ENCODE measurements at places on chromosomes 5 and 9. TPM values are rescaled to one million over a fixed set of nuclear protein-coding genes. Genes with fewer than 3 reads are reported as not detected.

The SNX2 gene
- total RNA-seq, result 44.8 TPM

The TLR4 gene
- 5.0 TPM for total RNA-seq

The SPDL1 gene
- total RNA-seq, result 3.2 TPM

- DNase-seq, result no peak
Measured at GRCh38 chr9:131951905-131952304, 127.8 kb downstream of the MED27 start.

- no peak for DNase-seq
Measured at GRCh38 chr5:143892271-143892670, 80.3 kb downstream of the HMHB1 start.

The LCP2 gene
- total RNA-seq, result 5.7 TPM

The JADE2 gene
- total RNA-seq, result 68.1 TPM

DNA sequence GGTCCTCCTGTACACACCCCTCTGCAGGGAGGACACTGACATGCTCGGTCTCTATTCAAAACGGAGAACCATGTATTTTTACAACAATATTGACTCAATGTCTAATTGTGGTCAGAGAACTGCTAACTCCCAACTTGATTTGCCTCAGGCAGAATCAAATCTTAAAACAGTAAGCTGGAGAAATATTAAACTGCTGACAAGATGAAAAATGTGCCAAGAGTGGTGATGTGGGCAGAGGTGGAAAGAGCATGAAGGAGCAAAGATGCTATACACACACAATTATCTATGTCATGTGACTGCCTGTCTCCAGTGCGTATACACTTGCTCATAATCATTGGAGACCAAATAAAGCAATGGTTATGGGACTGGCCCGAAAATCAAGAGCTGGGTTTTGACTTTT lies 556.1 kb upstream of the ZNF608 start:
- no peak for DNase-seq

The LECT2 gene
- total RNA-seq, result not detected

DNA sequence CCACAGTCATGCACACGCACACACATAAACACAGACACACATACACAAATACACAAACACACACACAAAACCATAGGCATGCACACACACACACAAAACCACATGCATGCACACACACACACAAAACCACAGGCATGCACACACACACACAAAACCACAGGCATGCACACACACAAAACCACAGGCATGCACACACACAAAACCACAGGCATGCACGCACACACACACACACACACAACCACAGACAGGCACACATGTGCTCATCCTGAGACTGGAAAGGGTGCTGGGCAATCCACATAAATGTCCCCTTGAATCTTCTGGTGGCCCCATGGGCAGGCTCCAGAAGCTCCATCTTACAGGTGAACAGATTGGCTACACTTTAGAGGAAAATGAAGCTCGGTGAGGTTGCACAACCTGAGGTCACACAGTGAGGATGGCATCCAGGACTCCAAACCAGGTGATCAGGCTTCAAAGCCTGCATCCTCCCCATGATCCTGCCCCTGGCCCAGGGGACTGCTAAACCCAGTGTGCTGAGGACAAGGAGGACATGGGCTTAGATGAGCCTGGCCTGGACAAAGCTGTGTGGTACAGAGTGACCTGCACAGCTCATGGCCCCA lies 144.8 kb downstream of the GADD45G start:
- no peak for DNase-seq

DNA sequence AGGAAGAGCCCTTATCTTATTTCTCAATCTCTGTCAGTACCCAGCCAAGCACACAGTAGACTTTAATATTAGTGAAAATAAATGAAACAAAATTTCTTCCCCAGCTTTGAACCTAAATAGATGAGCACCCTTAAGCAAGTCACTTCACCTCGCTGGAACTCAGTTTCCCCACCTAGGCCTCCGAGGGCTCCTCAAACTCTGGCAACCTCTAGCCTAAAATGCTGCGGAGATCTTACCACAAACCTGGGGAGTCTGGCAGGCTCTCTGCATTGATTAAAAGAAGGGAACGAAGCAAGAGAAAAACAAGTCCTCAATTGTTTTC lies 326 bp downstream of the RIGI start:
- DNase-seq, result no peak

The INIP gene
- total RNA-seq, result 18.3 TPM

DNA sequence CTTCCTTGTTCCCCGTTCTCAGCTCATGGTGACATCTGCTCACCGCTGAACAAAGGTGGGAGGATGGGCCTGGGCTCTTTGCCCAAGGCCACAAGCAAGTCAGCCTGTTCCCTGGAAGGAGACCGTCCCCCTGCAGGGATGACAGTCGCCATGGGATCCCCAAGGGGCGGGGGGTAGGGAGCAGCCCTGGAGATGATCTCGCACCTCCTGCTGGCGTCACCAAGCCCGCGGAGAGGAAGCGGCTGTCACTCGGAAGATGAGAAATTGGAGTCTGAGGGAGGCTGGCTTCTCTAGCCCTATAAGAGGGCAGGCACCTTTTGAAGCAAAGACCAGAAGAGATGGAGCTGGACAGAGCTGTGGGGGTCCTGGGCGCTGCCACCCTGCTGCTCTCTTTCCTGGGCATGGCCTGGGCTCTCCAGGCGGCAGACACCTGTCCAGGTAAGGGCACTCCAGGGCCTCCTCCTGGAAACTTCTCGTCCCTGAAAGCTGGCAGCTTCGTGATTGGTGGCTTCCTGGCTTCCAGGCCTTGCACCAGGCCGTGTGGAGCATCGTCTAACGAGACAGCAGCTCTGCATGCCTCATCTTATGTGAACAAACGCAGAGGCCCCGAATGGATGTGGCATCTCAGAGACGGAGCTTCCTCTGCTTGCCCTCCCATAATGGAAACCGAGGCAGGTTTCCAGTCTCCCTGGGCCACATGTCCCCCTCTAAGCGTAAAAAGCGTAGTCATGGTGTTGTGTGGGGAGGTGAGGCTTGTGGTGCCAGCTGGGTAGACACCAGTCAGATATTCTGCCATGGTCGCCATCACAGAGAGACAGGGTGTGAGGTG lies at the start of gene FCN2:
FCN2 (plus strand) TSS at position 327 of the 829 bp plus-strand sequence; CDS start at position 339, 12 bp downstream.
- DNase-seq, result no peak

DNA sequence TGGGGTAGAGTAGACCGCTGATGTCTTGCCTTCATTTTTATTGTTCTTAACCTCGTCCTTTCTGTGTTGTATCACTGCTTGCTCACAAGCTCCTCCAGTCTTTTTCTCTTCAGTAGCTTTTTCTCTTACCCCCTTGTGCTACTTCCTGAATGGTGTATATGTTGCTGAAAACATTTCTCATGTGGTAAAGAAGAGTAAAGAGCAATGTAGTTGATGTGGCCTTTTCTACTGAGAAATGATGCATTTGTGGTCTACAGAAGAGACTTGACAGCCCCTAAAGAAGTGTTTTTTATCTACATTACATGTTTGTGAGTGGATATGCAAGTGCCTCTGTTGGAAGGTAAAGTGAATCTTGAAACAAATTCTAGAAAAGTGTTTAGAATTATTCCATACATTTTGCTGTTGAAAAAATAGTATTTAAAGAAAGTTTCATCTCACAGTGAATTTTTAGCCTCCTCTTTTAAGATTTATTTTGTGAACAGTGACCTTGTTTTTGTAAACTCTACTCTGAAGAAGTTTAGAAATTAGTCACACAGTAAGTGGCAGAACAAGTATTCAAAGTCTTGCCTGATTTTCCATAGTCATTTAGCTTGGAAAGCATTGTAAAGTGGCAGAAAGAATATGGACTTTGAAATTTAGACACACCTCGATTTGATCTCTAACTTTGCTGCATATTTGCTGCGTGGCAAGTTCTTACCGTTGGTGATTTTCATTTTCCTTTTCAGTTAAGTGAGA lies 17.4 kb downstream of the CDC42SE2 start:
- DNase-seq, result no peak

- no peak for DNase-seq
Measured at GRCh38 chr5:167785901-167786300, 505.5 kb upstream of the WWC1 start.

- no peak for DNase-seq
Measured at GRCh38 chr5:158565017-158565789, 534.5 kb downstream of the EBF1 start.

DNA sequence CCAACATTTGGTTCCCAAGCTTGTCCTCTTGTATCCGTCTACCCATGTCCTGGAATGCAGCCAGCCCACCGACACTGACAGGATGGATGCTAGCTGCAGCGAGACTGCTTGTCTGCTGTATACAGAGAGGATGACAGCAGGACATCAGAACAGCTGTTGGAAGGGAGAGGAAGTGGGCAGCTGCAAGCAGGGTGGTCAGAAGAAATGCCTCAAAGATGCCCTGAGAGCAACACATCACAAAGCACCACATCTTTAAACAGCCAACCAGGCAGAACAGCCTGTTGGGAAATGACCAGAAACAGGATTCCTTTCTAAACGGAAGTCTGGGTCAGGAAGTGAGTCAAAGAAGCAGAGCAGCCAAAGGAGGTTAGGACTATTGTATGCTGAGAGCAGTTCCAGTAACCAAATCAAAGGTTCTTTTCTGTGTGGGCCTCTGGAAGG lies 219.1 kb downstream of the NDUFS4 start:
- no peak for DNase-seq

The ADAMTS12 gene
- 1.2 TPM for total RNA-seq

The PCDHGB4 gene
- 8.9 TPM for total RNA-seq

GRCh38 chr9:27800159-27800558 lies 226.9 kb upstream of the C9orf72 start:
- DNase-seq, result no peak

DNA sequence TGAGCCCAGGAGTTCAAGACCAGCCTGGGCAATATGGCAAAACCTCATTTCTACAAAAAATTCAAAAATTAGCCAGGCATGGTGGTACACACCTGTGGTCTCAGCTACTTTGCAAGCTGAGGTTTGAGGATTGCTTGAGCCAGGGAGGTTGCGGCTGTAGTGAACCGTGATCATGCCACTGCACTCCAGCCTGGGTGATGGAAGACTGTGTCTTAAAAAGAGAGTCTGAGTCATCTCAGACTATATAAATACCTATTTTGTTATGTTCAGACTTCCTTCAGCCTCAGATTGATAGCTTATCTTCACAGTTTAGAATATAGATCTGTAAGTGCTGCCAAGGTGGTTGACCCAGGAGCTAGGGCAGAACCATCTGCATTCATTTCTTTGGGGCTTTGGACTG lies 1.6 kb upstream of the PAIP2 start:
- DNase-seq, result no peak

GRCh38 chr5:123116058-123116457 lies 27.0 kb downstream of the PRDM6 start:
- no peak for DNase-seq

GRCh38 chr5:79191457-79191856 lies 44.5 kb upstream of the JMY start:
- no peak for DNase-seq

The ABLIM3 gene
- 9.8 TPM for total RNA-seq

DNA sequence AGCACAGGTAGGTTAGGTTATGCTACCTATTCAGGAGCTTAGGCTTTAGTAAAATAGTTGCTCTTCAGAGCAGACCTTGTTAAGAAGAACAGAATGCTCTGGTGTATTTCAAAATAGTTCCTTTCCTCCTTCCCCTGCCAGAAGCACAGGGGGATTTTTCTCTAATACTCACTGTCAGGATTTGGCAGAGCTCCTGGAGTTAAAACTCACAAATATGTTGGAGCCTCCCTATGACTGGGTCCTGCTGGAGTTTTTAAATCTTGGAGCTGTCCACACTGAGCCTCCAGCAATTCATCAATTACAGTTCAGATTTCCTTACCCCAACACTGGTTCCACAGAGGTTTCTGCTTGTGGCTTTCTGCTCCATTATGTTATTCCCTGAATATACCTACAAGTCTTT lies 1233.8 kb upstream of the WWC1 start:
- DNase-seq, result no peak

The TEX48 gene
- total RNA-seq, result not detected

- DNase-seq, result no peak
Measured at GRCh38 chr9:134655101-134655500, 13.5 kb downstream of the COL5A1 start.

GRCh38 chr9:129938291-129938979 lies 103.2 kb downstream of the USP20 start:
- DNase-seq, result no peak

DNA sequence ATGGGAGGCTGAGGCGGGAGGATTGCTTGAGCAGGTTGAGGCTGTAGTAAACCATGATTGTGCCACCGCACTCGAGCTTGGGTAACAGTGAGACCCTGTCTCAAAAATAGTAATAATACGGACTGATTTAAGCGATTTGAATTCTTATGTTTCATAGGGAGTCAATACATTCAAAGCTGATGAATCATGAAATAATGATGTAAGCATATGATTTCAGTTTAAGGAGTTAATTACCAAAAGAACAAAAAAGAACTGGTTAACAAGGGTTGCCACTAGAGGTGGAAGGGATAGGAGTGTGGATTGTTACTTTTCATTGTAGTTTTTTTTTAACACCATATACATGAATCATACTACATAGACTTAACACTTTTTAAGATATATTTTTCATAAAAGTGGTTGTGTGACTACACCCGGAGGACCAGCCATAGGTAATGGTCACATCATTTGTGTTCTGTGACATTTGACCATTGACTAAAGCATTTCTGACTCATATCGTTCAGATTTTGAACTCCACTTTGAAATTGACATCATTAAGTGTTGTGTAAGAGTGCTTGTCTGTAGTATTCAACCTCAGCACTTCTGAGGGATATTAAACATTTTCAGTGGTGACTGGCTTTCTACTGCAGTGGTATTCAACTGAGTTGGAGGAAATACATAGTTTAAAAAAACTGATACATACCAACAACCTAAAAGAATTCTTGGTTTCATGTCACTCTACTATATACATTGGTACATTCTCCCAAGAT lies 7.0 kb downstream of the TRMT10B start:
- DNase-seq, result no peak

- DNase-seq, result no peak
Measured at GRCh38 chr9:15416880-15417279, 5.8 kb upstream of the SNAPC3 start.

The ALDH1B1 gene
- 2.8 TPM for total RNA-seq

The GAS1 gene
- total RNA-seq, result 65.8 TPM

DNA sequence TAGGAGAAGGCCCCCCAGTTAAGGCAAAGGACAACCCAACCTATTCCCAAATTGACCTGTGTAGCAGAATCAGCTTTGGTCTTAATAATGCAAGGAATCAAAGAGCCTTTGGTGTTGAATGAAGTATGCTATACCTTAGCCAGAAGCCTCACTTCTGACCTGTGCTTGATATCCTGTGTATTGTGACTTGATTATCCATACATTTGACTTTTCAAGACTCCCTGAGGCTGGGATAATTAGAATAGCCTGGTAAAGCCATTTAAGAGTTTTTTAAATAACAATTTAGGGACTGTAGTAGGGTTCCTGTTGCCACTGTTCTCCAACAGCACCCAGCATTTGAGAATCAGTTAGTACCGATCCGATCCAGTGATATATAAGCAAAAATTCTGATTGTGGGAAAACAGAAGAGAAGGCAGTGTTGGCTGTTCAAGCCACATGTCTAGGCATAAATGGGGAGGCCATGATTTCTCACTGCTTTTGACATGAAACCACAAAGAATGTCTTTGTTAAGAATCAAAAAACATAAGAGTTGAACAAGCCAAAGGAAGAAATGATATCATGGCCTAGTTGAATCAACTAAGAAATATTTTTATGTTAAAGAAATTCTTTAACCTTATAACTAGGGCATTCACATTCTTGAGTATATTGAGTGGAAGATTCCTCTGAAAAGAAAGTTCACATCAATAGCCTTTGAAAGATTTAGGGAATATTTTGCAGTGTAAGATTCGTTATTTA lies 98.9 kb downstream of the F2RL2 start:
- no peak for DNase-seq

- peak; percentile 46 for DNase-seq
Measured at GRCh38 chr5:180470361-180470760, 23.8 kb upstream of the CNOT6 start.
